ENCODE measurements at places on chromosomes 2 and 18. TPM values are rescaled to one million over a fixed set of nuclear protein-coding genes. Genes with fewer than 3 reads are reported as not detected.

DNA sequence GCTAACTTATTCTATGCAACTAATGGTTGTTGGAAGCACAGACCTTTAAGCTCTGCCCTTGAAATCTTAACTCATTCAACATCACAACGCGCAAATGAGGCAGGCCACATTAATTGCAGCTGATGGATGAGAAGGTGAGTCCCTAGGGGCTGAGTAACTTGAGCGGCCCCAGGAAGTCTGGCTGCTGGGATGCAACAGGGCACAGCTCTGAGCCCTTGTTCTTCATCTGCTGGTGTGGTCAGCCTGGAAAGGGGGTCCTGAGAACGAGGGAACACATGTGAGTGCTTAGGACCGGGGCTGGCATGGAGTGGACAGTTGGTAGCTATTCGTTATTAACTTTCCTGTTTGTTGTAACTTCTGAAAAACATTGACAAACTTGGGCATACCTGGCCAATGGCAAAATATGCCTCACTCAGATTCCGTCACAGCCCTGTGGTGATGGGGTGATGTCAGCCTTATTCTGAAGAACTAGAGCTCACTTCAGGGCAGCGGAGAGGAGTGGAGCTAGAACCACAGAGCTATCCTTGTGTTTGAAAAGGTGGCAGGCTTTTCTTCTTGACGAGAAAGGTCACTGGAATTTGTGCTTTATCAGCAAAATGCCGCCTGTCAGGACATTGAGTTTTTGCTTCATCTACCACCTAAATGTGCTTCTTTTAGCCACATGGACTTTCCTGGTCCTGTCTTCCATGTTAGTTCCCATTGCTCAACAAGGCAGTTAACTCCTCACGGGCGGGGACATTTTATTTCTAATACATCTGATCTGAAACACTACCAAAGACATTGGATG is 145.9 kb upstream of the FHL2 start:
- no peak for DNase-seq
- no peak overlapping the region for H3K4me3 ChIP-seq
- H3K36me3 ChIP-seq: no peaks in the 10 kb centered on the region
- H3K27me3 ChIP-seq: peaks cover 36% of the 10 kb centered on the region
- H3K27ac ChIP-seq: no peak overlapping the region

GRCh38 chr2:121076885-121077549 is 208.0 kb downstream of the TFCP2L1 start:
- peaks cover 17% of the 10 kb centered on the region for H3K27me3 ChIP-seq
- H3K36me3 ChIP-seq: no peaks in the 10 kb centered on the region
- DNase-seq: peak; percentile 28
- no peak overlapping the region for H3K4me3 ChIP-seq
- no peak overlapping the region for H3K27ac ChIP-seq

DNA sequence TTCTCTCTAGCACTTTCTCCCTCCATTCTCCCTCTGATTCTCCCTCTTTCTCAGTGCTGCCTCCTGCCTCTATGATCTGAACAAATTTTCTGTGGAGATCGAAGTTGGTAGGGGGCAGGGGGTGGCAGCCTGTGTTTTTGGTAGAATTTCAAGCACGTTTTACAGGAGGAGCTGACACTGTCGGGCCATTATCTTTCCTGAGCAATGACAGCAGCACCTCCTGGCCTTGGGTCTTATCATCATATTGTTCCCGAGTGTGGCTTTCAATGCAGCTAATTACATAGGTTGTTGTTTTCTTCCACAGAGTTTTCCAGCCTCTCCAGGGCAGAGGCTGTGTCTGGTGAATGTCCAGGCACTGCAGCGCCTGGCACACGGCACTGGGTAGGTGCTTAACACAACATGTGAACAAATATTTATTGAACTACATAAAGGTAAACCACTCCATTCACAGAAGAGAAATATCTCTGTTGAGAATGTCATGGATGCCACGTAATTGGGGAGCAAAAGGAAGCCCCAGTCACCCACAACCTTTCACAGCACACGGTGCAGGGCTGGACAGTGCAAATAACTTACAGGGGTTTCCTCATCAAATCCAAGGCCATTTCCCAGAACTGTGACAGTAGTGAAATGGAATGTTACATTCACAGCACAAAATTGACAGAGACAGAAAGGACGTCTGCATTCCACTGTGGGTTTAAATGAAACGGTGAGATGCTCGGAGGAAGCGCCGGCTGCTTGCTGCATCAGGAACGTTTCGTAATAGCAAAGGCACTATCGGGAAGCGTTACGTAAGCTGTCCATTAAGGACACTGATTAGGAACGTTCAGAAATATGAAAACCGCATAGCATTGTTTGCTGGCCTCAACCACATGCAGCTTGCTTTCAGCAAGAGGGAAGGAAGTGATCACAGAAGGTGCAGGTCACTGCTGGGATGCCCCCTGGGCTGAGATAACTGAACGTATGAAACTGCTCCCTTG is 6.5 kb upstream of the KCNG2 start:
- H3K36me3 ChIP-seq: no peaks in the 10 kb centered on the region
- DNase-seq: peak; percentile 99
- H3K27ac ChIP-seq: peak overlapping the region; percentile 88
- H3K4me1 ChIP-seq: peaks cover 22% of the 10 kb centered on the region
- H3K27me3 ChIP-seq: peaks cover 19% of the 10 kb centered on the region

GRCh38 chr2:229640636-229641035 is 73.7 kb downstream of the DNER start:
- H3K4me3 ChIP-seq: no peak overlapping the region
- no peaks in the 10 kb centered on the region for H3K27me3 ChIP-seq
- no peak overlapping the region for H3K27ac ChIP-seq

Gene PTPN4
- 19.2 TPM for total RNA-seq

Gene DNAJC5G
- not detected for total RNA-seq

All from IMR-90 (cell line).